IMR-90 (cell line): ENCODE measurements at places on chromosomes 5 and 9.

GRCh38 chr9:19033015-19033414, at the start of gene SAXO1:
Gene SAXO1, minus strand, starts transcription at chr9:19033209. Its CDS starts 301 bp downstream, at chr9:19032908.
- H3K27ac ChIP-seq = no peak within 1 kb of the TSS
- no peaks in the 10 kb centered on the region; the same call in none of the 2 replicates for H3K27me3 ChIP-seq
- H3K4me1 ChIP-seq = no peaks in the 10 kb centered on the region
- no peak for DNase-seq
- H3K4me3 ChIP-seq = no peak within 1 kb of the TSS
- no peaks in the 10 kb centered on the region for H3K36me3 ChIP-seq

DNA sequence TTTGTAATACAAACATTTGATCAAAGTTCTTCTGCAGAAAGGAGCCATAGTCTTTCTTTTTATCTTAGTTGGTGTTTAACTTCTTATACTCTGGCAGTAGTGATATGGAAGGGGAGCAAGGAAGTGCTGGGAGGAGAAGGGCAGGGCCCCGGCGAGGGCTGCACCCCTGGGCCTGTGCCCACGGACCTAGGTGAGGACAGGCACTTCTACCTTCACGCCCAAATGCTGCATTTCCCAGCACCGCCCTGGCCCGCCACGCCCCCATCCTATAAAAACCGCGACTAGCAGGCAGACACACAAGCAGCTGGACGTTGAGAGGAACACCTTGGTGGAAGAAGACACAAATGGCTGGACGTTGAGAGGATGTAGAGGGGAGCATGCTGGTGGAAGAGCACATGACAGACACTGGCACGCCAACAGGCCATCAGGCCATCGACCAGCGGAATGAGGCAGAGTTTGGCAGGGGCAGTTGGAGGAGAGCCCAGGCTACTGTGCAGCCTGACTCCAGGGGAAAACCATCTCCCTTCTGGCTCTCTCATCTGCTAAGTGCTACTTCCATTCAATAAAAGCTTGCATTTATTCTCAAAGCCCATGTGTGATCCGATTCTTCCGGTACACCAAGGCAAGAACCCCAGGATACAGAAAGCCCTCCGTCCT, 81.5 kb upstream of the C9orf72 start:
- H3K4me3 ChIP-seq = no peak overlapping the region
- no peaks in the 10 kb centered on the region for H3K27me3 ChIP-seq
- H3K36me3 ChIP-seq = no peaks in the 10 kb centered on the region
- H3K4me1 ChIP-seq = no peaks in the 10 kb centered on the region
- no peak for DNase-seq
- no peak overlapping the region for H3K27ac ChIP-seq

DNA sequence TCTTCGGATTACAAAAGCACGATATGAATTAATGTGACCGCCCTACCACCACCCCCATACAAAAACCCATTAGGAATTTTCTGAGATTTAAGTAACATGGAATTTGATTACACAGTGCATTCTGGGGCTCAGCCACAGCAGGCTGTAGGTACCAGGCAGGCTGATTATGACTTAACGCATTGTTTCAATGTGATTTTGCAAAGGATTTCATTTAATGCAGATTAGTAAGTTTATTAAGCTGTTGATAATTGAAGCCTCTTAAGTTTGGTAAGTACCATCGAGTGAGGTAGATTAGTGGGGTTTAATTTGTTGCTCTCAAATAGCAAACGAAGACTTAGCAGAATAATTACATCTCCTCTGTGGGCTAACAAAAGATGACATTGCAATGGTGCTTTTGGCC, 240.1 kb downstream of the TRPM3 start:
- H3K4me3 ChIP-seq = no peak overlapping the region
- DNase-seq = no peak
- peaks cover 2% of the 10 kb centered on the region; the same call in 1 of the 2 replicates for H3K27me3 ChIP-seq
- no peaks in the 10 kb centered on the region for H3K36me3 ChIP-seq
- H3K4me1 ChIP-seq = no peaks in the 10 kb centered on the region
- no peak overlapping the region for H3K27ac ChIP-seq

- no peaks in the 10 kb centered on the region for H3K36me3 ChIP-seq
- DNase-seq = no peak
- H3K4me3 ChIP-seq = no peak overlapping the region
- peaks cover 6% of the 10 kb centered on the region; the same call in 1 of the 2 replicates for H3K4me1 ChIP-seq
- no peak overlapping the region for H3K27ac ChIP-seq
These were observed 49.7 kb downstream of the PLPP1 start for GRCh38 chr5:55485073-55485472.

- H3K4me3 ChIP-seq = no peak overlapping the region
- DNase-seq = peak; percentile 72
- H3K4me1 ChIP-seq = peaks cover 3% of the 10 kb centered on the region; the same call in 1 of the 2 replicates
- H3K36me3 ChIP-seq = no peaks in the 10 kb centered on the region
These were observed 48.1 kb downstream of the THBS4 start for GRCh38 chr5:80083101-80083890.

- no peak for DNase-seq
- peaks cover 18% of the 10 kb centered on the region for H3K4me1 ChIP-seq
- H3K4me3 ChIP-seq = no peak overlapping the region
- H3K36me3 ChIP-seq = peaks cover 25% of the 10 kb centered on the region
These were observed 50.5 kb downstream of the SH3PXD2B start for GRCh38 chr5:172403817-172404216.

- peak; percentile 74 for DNase-seq
- peaks cover 21% of the 10 kb centered on the region for H3K4me1 ChIP-seq
- H3K36me3 ChIP-seq = no peaks in the 10 kb centered on the region
- H3K27me3 ChIP-seq = no peaks in the 10 kb centered on the region; the same call in 1 of the 2 replicates
These were observed 219.3 kb downstream of the TSSK1B start for GRCh38 chr5:113215401-113216060.

GRCh38 chr5:151027961-151028479, 7.6 kb downstream of the GPX3 start:
- no peak for DNase-seq
- no peak overlapping the region for H3K4me3 ChIP-seq
- H3K27me3 ChIP-seq = no peaks in the 10 kb centered on the region
- peaks cover 42% of the 10 kb centered on the region for H3K36me3 ChIP-seq
- H3K27ac ChIP-seq = no peak overlapping the region

GRCh38 chr9:107588393-107588792, 98.8 kb upstream of the KLF4 start:
- no peaks in the 10 kb centered on the region for H3K4me1 ChIP-seq
- no peak overlapping the region for H3K27ac ChIP-seq
- no peak for DNase-seq
- H3K27me3 ChIP-seq = peaks cover 14% of the 10 kb centered on the region
- no peaks in the 10 kb centered on the region for H3K36me3 ChIP-seq
- H3K4me3 ChIP-seq = no peak overlapping the region

GRCh38 chr5:73066466-73066865, 53.9 kb upstream of the TMEM171 start:
- H3K4me3 ChIP-seq = no peak overlapping the region
- peaks cover 4% of the 10 kb centered on the region for H3K36me3 ChIP-seq
- H3K27ac ChIP-seq = no peak overlapping the region
- no peaks in the 10 kb centered on the region for H3K27me3 ChIP-seq
- H3K4me1 ChIP-seq = peaks cover 2% of the 10 kb centered on the region; the same call in 1 of the 2 replicates
- DNase-seq = peak; percentile 89

- peaks cover 18% of the 10 kb centered on the region for H3K27me3 ChIP-seq
- no peak overlapping the region for H3K27ac ChIP-seq
- H3K36me3 ChIP-seq = no peaks in the 10 kb centered on the region
These were observed 146.7 kb downstream of the CARTPT start for GRCh38 chr5:71865665-71866320.

GRCh38 chr5:76388791-76389512, 14.1 kb upstream of the IQGAP2 start:
- DNase-seq = no peak
- peaks cover 7% of the 10 kb centered on the region for H3K27me3 ChIP-seq
- H3K4me1 ChIP-seq = no peaks in the 10 kb centered on the region
- no peak overlapping the region for H3K4me3 ChIP-seq
- H3K27ac ChIP-seq = no peak overlapping the region
